ENCODE measurements at places on chromosomes 13 and 19.

- DNase-seq = no peak
These were observed at the start of gene KLK11 for GRCh38 chr19:51026554-51026831. KLK11 (minus strand) TSS chr19:51026616; CDS start chr19:51025631, 985 bp downstream.

DNA sequence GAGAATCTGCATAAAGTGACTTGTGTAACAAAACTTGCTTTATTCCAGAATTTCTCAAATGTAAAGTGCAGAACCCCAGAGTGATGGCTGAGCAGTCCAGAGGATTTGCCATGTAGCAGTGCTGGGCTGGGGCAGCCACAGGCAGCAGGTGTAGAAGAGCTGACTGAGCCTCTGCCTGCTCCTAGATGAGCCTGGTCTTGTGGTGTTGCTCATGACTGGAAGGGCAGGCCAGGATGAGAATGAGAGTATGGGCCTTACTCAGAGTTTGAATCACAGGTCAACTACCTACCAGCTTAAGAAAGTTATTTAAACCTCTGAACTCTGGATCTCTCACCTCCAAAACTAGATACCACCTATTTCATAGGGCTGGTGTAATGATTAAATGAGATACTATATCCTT lies 2.9 kb upstream of the C13orf42 start:
- no peak for DNase-seq

DNA sequence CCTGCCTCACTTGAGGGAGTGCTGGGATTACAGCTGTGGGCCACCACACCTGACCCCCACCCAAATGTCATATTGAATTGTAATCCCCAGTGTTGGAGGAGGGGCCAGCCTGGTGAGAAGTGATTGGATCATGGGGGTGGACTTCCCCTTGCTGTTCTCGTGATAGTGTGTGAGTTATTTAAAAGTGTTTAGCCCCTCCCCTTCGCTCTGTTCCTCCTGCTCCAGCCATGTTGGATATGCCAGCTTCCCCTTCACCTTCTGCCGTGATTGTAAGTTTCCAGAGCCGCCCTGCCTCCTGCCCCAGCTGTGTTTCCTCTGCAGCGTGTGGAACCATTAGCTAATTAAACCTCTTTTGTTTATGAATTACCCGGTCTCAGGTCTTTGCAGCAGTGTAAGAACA lies 13.7 kb downstream of the CHAMP1 start:
- no peak for DNase-seq

- peak; percentile 5 for DNase-seq
These were observed 40.3 kb upstream of the TFDP1 start for GRCh38 chr13:113544071-113544891.

GRCh38 chr13:112984954-112985802 lies 16.2 kb downstream of the MCF2L start:
- no peak for DNase-seq

- DNase-seq = no peak
These were observed 45.4 kb upstream of the GPR183 start for GRCh38 chr13:99352351-99353245.

- DNase-seq = no peak
These were observed 7.9 kb downstream of the PDX1 start for GRCh38 chr13:27927444-27928352.

- DNase-seq = no peak
These were observed 22.7 kb upstream of the KCTD15 start for GRCh38 chr19:33773704-33774624.

DNA sequence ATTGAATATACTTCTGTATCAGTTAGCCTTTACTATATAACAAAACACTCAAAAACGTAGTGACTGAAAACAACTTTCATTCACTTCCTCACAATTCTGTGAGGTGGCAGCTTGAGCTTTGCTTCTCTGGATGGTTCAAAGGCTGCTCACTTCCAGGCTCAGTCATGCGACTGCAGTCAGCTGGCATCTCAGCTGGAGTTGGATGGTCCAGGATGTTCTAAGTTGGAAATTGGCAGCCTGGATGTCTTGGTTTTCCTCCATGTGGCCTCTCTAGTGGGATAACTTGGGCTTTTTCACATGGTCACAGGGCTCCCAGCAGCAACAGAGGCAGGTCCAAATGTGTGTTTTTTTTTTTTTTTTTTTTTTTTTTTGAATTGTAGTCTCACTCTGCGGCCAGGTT lies 204.4 kb downstream of the LACC1 start:
- no peak for DNase-seq

DNA sequence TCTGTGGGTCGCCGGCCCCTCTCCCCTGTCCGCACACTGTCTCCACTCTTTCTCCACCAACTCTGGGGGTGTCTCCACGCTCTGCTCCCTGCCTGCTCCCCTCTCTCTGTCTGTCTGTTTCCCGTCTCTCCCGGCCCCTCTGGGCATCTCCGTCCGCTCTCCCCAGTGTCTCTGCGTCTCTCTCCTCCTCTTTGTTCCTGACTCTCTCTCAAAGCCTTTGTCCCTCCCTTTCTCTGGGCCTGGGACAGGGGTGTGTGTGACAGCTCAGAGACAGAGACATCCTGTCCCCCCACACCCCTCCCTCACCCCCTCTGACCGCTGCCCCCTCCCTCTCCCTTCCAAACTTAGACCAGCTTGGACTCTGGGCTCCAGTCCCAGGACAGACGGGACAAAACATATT lies 668 bp upstream of the SBK3 start:
- no peak for DNase-seq

DNA sequence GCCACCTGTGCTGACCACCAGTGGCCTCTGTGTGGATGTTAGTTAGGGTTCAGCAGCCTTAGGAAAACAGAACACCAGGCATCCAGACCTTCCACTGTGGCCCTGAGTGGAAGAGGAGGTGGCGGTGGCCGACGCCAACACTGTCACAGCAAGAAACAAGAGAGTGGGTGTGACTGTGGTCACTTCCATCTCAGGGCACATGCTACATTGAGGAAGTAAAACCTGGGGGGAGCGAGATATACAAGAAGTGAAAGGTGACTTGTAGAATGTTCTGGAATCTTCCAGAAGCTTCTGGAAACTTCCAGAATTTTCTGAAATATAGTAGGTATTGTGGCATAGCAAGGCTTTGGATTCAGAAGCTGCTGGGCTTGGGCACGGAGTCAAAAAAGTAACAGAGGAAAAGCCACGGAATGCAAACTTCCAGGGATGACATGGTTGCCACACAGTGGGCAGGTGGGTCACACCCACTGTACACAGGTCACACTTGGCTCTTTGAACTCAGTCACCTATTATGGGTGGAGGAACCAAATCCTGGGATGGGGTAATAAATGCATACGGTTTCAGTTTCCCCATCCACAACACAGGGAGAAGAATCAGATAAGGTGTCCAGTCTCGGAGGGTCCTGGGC lies 24.3 kb downstream of the GNG7 start:
- DNase-seq = no peak

- no peak for DNase-seq
These were observed 128.6 kb downstream of the USP12 start for GRCh38 chr13:27043013-27043412.

DNA sequence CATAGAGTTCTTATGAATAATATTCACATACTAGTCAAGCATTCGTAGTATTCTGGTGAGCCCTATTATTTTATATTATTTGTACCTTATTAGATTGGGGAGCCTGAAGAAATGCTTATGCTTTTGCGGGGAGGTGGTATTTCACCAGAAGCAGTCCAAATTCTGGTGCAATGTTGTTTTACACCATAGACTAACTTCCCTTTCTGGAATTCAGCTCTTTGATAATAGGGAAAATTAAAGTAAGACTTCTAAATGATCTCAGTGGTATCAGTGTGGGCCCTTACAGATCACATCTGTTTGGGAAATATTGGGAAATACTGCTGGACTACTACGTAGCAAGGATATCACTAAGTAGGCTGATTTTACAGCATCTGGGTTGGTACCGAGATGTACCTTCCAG lies 34.2 kb downstream of the KCTD12 start:
- no peak for DNase-seq

DNA sequence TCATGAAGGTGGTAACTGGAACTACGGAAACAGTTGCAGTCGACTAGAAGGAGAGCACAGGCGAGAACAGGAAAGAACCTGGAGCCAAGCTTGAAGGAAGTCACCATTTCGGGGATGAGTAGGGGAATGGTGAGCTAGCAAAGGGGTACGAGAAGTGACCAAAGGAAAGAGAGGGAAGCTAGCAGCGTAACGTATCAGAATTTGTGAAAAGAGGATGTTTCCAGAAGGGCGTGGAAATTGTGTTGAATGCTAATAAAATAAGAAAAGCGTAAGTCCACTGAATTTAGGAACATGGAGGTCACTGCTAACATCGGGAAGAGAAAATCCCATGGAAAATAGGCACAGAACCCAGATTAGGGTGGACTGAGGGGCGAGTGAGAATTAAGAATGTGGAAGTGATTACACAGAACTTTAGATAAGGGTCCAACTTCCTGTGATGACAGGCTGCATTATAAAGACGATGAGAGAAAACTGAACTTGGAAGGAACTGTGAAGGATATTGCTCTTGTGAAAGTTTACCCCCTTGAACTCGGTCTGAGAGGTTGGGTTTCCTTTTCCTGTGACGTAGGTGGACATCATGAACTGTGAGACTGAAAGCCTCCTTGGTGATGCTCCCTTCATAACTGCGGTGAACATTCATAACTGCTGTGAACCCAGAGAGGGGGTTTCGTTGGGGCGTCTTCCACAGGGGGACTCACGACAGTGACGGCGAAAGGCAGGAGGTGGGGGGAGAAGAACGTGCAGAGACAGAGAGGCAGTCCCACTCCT lies 2.0 kb upstream of the FFAR2 start:
- DNase-seq = no peak

- no peak for DNase-seq
These were observed 760.7 kb upstream of the SLITRK6 start for GRCh38 chr13:86559901-86560300.

- peak; percentile 83 for DNase-seq
These were observed 659 bp downstream of the ERF start for GRCh38 chr19:42254089-42254849.

GRCh38 chr13:107969546-107969945 lies 245.8 kb downstream of the LIG4 start:
- DNase-seq = no peak

DNA sequence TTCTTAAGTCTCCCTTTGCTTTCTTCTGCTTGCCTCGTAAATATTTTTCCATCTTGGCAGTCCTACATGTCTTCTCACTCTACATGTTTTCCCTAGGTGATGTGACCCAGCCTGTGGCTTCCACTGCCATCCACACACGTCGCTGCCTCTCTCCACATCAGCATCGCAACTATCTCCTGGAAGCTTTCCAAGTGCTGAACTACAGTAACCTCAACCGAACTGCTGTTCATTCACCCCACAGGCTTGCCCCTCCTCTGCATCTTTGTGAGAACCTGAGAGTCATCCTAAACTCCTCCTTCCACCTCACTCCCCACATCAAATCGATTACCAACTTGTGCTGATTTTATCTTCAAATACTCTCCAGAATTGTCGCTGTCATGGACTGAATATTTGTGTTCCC lies 41.2 kb upstream of the USPL1 start:
- DNase-seq = no peak

GRCh38 chr13:95298169-95298965 lies 2.9 kb downstream of the ABCC4 start:
- DNase-seq = no peak

- DNase-seq = no peak
These were observed 4.1 kb downstream of the TMEM272 start for GRCh38 chr13:51840917-51841316.

GRCh38 chr19:49591731-49592485 lies 926 bp downstream of the PRR12 start:
- peak; percentile 51 for DNase-seq

- DNase-seq = no peak
These were observed 750.3 kb downstream of the OLFM4 start for GRCh38 chr13:53778937-53779336.

GRCh38 chr13:91193358-91193757 lies 154.1 kb upstream of the MIR17HG start:
- no peak for DNase-seq

GRCh38 chr13:95146486-95146885 lies 154.8 kb downstream of the ABCC4 start:
- DNase-seq = no peak

DNA sequence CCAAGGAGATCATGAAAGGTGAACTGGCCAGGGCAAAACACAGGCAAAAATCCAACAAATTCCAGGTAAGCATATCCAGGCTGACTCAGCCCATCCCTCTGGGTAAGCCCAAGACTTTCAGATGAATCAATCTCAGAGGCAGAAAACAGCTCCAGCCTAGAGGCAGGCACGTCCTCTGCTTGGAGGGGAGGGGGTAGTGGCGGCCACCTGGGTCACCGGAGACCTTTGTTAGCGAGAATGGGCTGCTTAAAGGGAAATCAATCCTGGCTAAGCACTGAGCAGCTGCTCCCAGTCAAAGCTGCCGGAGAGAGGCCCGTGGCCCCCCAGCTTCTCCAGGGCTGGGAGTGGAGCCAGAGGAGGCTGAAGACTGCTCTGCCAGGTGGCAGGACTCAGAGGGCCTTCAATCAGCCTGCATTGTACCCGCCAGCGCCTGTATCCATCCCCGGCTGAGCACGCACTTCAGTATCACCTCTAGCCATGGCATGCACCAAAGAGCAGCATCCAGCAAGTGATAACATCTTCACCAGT lies 48.2 kb downstream of the PIN1 start:
- no peak for DNase-seq

- no peak for DNase-seq
These were observed 558 bp downstream of the MZT1 start for GRCh38 chr13:72726726-72727416.

- no peak for DNase-seq
These were observed 32.2 kb downstream of the CNMD start for GRCh38 chr13:52707375-52707774.

DNA sequence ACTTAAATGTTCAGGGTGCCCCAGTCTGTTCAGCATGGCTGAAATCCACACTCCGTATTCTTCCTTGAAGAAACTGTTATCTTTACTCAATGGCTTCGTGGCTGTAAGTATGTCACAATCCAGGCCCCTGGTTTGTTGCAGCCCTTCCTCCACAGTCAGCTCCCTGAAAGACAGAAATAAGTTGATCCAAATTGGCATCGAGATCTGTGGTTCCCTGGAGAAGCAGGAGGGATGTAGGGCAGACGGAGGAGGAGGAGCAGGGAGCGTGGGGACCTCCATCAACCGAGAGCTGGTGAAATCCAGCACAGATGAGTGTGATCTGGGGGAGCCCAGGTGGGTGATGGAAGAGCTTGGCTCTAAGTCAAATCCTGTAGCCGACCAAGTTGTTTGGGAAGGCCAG lies 304 bp downstream of the TSPAN16 start:
- peak; percentile 59 for DNase-seq

- no peak for DNase-seq
These were observed 43.6 kb upstream of the MTIF3 start for GRCh38 chr13:27493981-27494380.

DNA sequence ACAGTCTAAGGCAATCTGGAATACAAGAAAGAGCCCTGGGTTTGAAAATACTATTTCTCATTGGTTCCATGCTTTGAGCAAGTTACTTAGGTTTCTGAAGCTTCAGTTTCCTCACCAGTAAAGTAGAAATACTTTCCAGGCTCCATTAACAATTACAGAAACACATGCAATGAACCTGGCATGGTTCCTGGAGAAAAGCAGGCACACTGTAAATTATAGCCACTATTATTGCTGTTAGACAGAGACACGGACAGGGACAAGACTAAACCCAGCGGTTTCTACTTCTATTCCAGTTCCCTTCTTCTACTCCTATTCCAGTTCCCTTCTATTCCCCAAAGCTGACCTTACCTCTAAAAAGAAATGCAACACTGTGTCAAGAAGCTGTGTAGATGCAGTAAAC lies 41.2 kb downstream of the MIPEP start:
- DNase-seq = no peak

All from uterus (tissue), 4 donors.